ENCODE measurements at places on chromosomes 3 and 15.

DNA sequence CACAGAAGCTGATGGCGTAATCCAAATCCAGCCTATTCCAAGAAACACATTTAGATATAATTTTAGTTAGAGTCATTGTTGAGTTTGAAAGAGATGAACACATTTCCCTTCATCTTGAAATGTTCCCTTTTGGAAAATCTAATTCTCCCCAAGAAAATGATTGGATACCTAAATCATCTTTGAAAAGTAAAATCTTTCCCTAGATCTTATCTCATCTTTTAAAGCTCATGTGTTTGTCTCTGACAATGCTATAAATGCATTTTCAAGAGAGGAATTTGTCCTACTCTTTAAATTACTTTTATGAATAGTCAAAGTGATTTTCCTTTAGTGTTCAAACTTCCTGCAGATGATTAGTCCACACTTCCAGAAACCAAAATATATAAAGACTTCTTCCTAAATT, 82.6 kb upstream of the CNTN6 start:
- no peak overlapping the region for H3K4me3 ChIP-seq
- no peaks in the 10 kb centered on the region for H3K36me3 ChIP-seq
- H3K4me1 ChIP-seq: no peaks in the 10 kb centered on the region
- no peak for DNase-seq

DNA sequence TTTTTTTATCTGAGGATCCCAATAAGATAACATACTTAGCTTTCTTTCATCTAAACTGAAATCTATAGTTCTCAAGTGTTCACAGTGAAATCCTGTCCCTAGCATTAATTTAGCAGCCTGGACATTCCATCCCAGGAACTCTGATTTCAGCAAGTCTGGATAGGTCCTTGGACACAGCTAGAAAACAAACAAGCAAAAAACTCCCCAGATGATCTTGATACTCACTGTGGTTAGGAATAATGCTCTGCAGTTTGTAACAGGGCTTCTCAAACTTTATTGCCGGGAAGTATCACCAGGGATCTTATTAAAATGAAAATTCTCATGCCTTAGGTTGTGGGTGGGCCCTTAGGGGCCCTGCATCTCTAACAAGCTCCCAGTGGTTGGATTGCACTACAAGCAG, 24.3 kb downstream of the THBS1 start:
- H3K36me3 ChIP-seq: no peaks in the 10 kb centered on the region
- DNase-seq: no peak
- H3K4me3 ChIP-seq: no peak overlapping the region
- H3K4me1 ChIP-seq: peaks cover 13% of the 10 kb centered on the region
- no peaks in the 10 kb centered on the region for H3K27me3 ChIP-seq

DNA sequence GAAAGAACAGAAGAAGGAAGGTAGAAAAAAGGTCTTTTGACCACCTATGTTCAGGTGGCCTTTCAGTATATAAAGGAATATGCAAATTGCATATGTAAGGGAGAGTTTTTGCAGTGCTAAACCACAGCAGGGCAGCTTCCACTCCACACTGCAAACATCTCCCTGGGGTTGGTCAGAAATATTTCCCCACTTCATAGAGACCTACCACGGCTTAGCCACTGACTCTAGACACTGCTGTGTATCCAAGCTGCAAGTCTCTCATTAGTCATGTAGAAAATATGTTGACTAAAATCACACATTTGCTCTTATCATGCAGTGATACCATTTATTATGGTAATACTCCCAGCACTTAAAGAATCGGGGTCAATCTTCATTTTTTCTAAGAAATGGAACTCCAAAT, 214.9 kb upstream of the NR2F2 start:
- H3K27me3 ChIP-seq: no peaks in the 10 kb centered on the region
- H3K36me3 ChIP-seq: no peaks in the 10 kb centered on the region
- H3K27ac ChIP-seq: no peak overlapping the region
- no peak for DNase-seq
- no peak overlapping the region for H3K4me3 ChIP-seq
- no peaks in the 10 kb centered on the region for H3K4me1 ChIP-seq

DNA sequence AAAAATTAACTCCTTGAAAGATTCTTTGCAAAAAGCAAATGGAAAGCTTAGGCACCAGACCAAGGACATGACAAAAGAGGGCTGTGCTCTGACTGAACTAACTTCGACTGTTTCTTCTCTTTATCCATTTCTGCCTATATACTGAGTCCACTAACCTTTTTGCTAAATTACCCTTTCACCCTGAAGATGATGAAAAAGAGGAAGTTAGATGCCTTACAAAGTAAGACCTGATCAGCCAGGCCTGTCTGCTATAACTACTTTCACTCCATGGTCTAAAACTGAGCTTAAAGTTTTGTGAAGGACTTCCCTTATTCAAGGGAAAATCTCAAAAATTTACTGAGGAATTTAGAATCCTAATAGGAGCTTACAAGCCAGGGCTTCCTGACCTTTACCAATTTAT, 6.2 kb upstream of the IGSF10 start:
- H3K27ac ChIP-seq: no peak overlapping the region
- H3K4me1 ChIP-seq: no peaks in the 10 kb centered on the region
- no peaks in the 10 kb centered on the region for H3K36me3 ChIP-seq
- H3K27me3 ChIP-seq: no peaks in the 10 kb centered on the region
- DNase-seq: no peak

DNA sequence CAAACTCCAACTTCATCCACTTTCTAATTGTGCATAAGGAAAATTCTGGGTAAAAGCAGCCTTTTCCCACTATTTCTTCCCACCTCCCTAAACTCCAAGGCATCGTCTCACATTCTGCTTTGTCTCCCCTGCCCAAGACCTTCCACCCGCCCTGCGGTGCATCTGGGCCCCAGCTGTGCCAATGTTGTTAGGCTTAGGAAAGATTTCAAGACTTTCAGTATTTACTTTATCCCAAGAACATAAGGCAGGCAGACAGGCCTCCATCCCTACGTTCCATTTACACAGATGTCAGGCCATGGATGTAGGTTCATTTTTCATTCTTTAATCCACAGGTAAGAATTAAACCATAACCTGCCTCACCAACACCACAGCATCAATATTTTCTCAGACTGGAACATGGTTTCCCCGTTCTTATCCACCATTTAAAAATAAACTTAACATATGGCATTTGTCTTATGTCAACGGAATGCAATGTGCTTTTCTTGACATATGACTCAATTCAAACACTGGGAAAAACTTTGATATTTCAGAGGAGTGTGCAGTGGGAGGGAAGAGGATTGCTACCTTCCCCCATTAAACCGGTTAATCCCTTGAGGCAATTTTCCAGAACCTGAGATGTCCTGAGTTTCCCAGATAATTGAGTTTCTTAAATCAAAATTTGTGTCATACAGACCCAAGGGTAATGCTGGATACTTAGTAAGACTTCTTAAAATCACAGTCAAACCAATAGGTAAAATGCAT, 238.0 kb upstream of the LRIG1 start:
- H3K36me3 ChIP-seq: no peaks in the 10 kb centered on the region
- H3K4me1 ChIP-seq: no peaks in the 10 kb centered on the region
- H3K27ac ChIP-seq: no peak overlapping the region
- no peak for DNase-seq
- no peak overlapping the region for H3K4me3 ChIP-seq

DNA sequence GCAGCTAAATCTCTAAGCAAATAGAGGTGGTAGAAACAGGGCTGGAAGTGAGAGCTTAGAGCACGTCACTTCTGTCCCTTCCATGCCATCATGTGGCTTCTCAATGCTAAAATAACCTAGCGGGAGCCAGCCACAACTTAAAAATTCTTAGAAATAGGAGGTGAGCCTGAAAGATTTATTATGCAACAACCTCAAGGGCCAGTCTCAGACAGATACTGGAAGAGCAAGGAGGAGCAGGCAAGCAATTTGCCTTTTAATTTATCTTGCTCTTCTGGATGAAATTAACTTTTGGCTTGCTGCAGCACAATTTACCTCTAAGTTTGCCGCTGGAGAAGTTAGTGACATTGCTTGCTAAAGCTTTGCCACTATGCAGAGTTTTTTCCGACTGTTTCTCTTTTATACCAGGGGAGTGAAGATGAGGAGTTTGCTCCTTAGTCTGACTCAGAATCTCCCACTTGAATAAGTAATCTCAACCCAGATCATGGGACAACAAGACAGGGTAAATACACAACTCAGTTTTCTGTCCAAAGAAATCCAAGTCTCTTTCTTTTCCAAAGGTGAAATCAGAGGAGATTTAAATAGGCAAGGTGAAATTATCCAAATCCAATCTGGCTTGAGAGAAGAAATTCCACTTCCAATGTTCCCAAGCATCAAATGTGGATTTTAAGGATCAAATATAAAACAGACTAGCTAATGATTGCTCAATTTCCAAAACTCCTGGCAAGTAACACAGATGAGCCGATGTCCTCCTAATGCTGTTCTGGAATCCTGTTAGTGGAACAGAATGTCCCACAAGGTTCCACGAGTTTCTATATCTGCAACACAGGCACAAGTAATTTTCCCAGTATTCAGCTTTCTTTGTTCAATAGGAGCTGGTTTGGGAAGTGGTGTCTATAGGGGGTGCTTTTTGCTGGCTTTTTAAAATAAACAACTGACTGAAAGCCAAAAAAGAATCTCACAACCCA, 329.4 kb upstream of the RORA start:
- no peaks in the 10 kb centered on the region for H3K4me1 ChIP-seq
- no peaks in the 10 kb centered on the region for H3K27me3 ChIP-seq
- no peak for DNase-seq

DNA sequence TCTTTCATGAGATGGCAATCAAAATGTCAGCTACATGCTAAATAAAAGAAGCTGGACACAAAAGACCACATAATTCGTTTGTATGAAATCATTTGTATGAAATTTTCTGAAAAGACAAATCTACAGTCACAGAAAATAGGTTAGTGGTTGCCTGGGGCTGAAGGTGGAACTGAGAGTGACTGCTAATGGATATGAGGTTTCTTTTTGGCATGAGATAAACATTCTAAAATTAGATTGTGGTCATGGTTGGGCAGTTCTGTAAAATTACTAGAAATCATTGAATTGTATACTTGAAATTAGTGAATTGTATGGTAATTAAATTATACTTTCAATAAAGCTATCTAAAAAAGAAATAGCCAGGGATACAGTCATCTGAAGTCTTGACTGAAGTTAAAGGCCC, 2.7 kb upstream of the DMXL2 start:
- H3K4me3 ChIP-seq: no peak overlapping the region
- peak; percentile 53 for DNase-seq
- H3K36me3 ChIP-seq: no peaks in the 10 kb centered on the region
- H3K27me3 ChIP-seq: peaks cover 27% of the 10 kb centered on the region
- no peak overlapping the region for H3K27ac ChIP-seq

GRCh38 chr3:41742121-41742520, 219.8 kb downstream of the ULK4 start:
- no peak for DNase-seq
- no peaks in the 10 kb centered on the region for H3K27me3 ChIP-seq

GRCh38 chr15:29812384-29812694, 9.9 kb downstream of the TJP1 start:
- DNase-seq: no peak
- no peak overlapping the region for H3K4me3 ChIP-seq
- no peaks in the 10 kb centered on the region for H3K36me3 ChIP-seq

- H3K27me3 ChIP-seq: no peaks in the 10 kb centered on the region
- H3K4me1 ChIP-seq: no peaks in the 10 kb centered on the region
- no peaks in the 10 kb centered on the region for H3K36me3 ChIP-seq
- DNase-seq: no peak
- H3K27ac ChIP-seq: no peak overlapping the region
Observed at GRCh38 chr3:52128118-52128683, 26.0 kb downstream of the POC1A start.

- no peak for DNase-seq
- H3K4me1 ChIP-seq: no peaks in the 10 kb centered on the region
- H3K36me3 ChIP-seq: no peaks in the 10 kb centered on the region
Observed at GRCh38 chr3:142040941-142041491, 108.3 kb downstream of the TFDP2 start.

GRCh38 chr3:118436697-118437262, 597.9 kb downstream of the IGSF11 start:
- H3K4me3 ChIP-seq: no peak overlapping the region
- H3K27me3 ChIP-seq: no peaks in the 10 kb centered on the region
- no peak for DNase-seq
- H3K4me1 ChIP-seq: no peaks in the 10 kb centered on the region

GRCh38 chr3:37540786-37541185, 320.9 kb upstream of the CTDSPL start:
- no peaks in the 10 kb centered on the region for H3K36me3 ChIP-seq
- no peak overlapping the region for H3K4me3 ChIP-seq
- H3K27me3 ChIP-seq: no peaks in the 10 kb centered on the region
- no peaks in the 10 kb centered on the region for H3K4me1 ChIP-seq

- H3K36me3 ChIP-seq: no peaks in the 10 kb centered on the region
- DNase-seq: no peak
- H3K27me3 ChIP-seq: no peaks in the 10 kb centered on the region
- no peaks in the 10 kb centered on the region for H3K4me1 ChIP-seq
- H3K4me3 ChIP-seq: no peak overlapping the region
Observed at GRCh38 chr3:37190667-37191066, 16.3 kb upstream of the LRRFIP2 start.

GRCh38 chr15:65365229-65365628, 12.6 kb downstream of the IGDCC3 start:
- H3K27ac ChIP-seq: no peak overlapping the region
- H3K27me3 ChIP-seq: no peaks in the 10 kb centered on the region
- H3K4me3 ChIP-seq: no peak overlapping the region

DNA sequence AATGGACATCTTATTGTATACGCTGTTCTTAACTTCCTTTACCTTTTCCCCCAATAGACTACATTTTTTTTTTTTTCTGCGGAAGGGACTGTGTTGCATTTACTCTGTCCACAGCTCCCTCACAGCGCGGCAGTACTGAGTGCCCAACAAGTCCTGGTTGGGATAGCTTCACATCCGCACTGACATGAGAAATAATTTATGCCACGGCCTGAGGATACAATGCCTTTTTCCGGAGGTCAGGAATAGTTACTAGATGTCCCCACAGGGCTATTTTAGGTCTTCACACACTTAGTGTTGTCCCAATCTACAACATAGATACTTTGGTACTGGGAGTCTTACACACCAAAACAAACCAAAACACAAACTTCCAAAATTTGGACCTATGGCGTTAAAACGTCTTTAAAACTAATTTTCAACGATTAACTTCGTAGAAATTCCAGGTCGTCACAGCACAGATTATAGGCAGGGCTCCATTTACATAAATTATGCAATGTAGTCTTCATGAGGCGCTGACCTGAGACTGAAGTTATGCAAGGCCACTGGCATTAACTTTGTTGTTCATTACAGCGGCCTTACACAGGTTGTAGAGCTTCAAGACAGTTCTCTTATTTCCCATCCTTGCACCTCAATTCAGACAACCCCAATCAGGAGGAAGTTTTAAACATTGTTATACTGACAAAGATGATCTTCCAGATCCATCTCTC, 989 bp upstream of the PPIB start:
- no peaks in the 10 kb centered on the region for H3K27me3 ChIP-seq
- H3K36me3 ChIP-seq: peaks cover 9% of the 10 kb centered on the region
- H3K4me1 ChIP-seq: peaks cover 25% of the 10 kb centered on the region
- peak overlapping the region; percentile 78 for H3K27ac ChIP-seq

GRCh38 chr3:58072763-58073130, 64.5 kb downstream of the FLNB start:
- H3K36me3 ChIP-seq: no peaks in the 10 kb centered on the region
- DNase-seq: no peak
- H3K27me3 ChIP-seq: no peaks in the 10 kb centered on the region
- no peak overlapping the region for H3K27ac ChIP-seq
- no peak overlapping the region for H3K4me3 ChIP-seq
- H3K4me1 ChIP-seq: peaks cover 11% of the 10 kb centered on the region

All from MM.1S (cell line).